Foreskin melanocyte (primary cell): ENCODE measurements at places on chromosomes 5 and 9.

- no peak for DNase-seq
Measured at GRCh38 chr5:180296771-180297170, 4.9 kb upstream of the MAPK9 start.

DNA sequence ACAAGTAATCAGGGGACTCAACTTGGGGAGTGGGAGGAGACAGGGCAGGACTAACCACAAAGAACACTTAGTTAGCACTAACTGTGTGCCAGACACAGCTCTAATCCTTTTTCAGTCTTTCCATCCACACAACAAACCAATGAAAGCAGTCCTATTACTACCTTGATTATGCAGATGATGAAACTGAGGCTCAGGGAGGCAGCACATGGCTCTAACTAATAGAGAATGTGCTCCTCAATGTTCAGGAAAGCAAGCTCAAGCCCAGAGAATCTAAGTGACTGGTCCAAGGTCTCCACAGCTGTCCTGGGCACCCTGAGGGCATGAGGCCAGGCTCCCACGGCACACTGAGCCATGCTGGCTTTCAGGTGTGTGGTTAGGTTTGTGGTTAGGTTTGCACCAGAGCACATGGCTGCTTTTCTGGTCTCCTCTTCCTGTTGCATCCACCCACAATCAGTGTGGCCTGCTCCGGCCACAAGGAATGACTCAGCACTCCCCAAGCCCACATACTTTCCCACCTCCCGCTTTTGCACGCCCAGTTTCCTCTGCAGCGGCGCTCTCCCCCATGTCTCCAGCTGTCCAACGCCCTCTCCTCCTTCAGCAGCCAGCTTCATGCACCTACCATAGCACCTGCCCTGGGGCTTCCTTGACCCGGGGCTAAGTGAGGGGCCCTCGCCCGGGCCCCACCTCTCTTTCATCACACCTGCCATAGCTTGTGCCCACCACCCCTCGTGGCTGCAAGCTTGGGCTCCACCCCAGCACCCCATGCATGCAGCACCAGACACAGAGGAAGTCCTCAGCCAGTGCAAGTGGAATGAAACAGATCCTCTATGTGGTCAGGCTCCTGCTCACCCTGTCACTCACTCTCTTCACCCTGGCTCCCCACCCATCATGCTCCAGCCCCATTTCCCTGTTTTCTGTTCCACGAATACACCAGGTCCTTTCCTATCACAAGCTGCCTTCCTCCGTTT, 133.1 kb downstream of the GABBR2 start:
- no peak for DNase-seq

GRCh38 chr5:39631958-39632357, 207.2 kb upstream of the DAB2 start:
- no peak for DNase-seq

- no peak for DNase-seq
Measured at GRCh38 chr5:56522960-56523359, 289.8 kb upstream of the ANKRD55 start.

GRCh38 chr5:142222225-142222865, 102.5 kb downstream of the SPRY4 start:
- no peak for DNase-seq

- DNase-seq, result no peak
Measured at GRCh38 chr5:120368923-120369715, 95.0 kb upstream of the PRR16 start.

GRCh38 chr9:12956805-12957204, 182.0 kb downstream of the LURAP1L start:
- DNase-seq, result no peak

- no peak for DNase-seq
Measured at GRCh38 chr5:122957457-122957856, 79.1 kb downstream of the PPIC start.

DNA sequence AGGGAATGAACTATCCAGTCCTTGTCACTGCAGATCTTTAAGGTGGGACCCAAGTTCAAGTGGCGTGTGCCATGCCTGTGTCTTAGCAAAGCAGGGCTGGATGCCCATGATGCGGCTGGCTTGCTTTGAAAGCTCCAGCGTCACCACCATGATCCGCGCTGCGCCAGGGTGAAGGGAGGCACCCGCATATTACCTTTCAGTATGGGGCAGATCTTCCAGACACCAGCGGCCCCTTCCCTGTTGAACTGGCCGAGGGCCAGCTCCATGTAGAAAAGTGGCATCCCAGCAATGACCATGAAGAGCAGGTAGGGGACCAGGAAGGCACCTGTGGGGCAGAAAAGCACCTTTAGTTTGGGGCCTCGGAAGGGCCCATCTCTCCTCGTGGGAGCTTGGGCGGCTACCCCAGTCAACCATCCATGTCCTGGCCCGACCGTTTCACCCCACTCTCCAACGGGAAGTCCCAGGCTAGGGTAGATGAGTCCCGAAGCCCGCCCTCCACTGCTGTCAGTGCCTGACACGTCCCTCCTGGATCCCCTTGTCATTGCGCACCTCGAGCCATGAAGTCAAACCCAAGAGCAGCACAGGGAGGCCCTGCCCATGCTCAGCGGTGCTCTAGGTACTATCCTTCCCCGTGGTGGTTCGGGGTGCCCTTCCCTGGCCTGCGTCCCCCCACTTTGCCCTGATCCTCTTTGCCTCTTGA, 3.9 kb downstream of the SLC6A3 start:
- DNase-seq, result no peak

GRCh38 chr5:9467199-9468059, 78.4 kb downstream of the SEMA5A start:
- DNase-seq, result no peak

DNA sequence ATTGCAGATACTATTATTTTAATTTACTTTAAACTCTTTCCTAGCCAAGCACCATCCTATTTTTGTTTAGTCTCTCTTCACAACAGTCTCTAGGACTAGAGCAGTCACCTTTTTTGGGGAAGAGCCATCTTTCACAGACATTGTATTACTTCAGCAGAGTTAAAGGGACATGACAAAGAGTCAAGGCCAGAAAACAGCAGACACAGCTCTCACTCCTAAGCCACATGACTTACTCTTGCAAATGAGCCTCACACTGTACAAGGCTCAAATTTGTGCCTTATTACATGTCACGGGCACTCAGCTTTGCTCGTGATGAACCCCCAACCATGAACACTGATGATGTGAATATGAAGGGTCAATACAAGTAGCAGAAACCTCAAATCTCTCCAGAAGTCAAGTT, 104.3 kb downstream of the ZNF608 start:
- DNase-seq, result no peak

DNA sequence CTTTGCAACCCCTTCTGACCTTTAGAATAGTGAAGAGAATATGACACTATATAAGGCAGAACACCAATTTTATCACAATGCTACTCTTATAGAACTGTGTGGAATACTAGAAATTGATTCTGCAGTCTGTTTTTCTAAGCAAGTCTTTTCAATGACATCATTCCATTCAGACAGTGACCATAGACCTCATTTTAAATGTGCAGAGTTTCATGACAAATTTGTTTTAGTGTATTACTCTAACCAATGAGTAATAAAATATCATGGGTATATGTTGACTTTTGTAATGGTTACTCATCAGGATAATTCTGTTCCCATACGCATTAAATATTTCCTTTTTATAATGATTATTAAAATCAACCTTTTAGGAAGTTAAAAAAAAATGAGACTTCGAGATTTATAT, 219.9 kb downstream of the COX7C start:
- DNase-seq, result no peak

GRCh38 chr9:126617003-126617822, 3.5 kb downstream of the LMX1B start:
- DNase-seq, result no peak

DNA sequence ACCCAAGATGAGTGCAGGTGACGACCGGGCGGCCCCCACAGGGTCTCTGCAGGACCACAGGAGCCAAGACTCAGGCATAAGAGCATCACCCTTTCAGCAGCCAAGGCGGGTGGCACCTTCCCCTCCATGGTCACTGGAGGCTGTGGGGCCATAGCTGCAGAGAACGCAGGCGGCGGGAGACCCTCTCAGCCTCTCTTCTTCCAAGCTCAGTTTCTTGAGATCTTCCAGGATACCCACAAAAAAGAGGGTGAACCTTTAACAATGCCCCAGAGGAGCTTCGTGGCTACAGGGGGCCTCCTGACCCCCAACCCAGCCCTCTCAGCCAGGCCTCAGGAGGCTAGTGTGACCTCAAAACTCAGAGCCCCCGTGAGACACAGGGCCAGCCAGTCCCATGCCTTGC, 5.8 kb upstream of the TBC1D9B start:
- DNase-seq, result no peak

DNA sequence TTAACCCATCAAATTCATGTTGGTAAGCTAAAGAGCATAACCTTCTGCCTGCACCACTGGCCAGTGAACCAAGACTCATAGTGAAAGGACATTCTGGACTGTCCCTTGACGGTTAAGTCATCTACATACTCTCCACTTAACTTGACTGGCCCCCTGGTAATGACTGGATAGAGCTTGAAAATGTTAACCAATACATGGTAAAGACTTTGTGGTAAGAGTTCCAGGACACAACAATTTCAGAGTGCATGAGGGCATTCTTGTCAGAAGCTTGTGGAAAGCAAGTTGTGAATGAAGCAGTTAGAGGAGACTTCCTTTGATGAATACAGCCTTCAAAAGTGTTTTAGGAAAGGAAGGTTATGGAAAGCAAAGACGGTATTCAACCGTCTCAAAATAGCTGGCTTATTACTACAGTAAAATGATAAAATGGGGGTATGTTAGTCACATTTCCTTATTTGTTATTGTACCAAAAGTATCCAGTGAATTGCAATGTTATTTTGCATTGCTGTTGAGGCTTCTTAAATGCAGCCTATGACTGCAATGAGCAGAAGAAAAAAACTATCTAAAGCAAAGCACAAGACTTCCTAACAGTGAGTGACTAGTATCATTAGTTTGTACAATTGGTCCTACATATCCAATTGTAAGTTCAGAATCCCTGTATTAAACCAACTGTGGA, 47.2 kb upstream of the DAB2 start:
- DNase-seq, result no peak

GRCh38 chr5:73418244-73418691, 30.3 kb downstream of the FOXD1 start:
- no peak for DNase-seq

DNA sequence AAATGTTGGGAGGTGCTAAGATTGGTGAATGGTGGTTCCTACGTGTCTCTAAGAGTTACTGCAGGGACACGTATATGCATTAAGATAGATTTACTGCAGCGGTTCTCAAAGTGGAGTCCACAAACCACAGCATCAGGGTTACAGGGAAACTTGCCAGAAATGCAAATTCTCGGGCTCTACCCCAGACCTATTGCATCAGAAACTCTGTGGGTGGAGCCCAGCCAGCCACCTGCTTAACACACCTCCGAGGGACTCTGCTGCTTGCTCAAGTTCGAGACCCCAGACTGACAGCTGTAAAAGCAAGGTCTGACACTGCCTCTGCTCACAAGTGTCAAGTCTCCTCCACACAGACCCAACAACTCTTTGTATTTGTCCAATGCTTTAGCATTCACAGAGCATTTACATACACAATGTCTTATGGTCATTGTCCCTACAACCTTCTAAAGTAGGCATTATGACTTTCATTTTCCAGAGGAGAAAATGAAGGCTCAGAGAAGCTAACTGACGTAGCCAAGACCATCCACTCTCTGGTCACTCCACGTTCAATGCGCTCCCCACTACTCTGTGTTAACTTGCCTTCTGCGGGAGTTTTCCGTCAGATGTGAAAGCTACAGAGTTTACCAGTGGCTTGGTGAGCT, 48.8 kb downstream of the HSD17B3 start:
- DNase-seq, result no peak

- no peak for DNase-seq
Measured at GRCh38 chr9:86354818-86355309, 654 bp upstream of the TUT7 start.
